ENCODE measurements at places on chromosomes 12 and 14. TPM values are rescaled to one million over a fixed set of nuclear protein-coding genes. Genes with fewer than 3 reads are reported as not detected.

GRCh38 chr14:64502887-64503433 is 678 bp downstream of the ZBTB25 start:
- peaks cover 31% of the 10 kb centered on the region for H3K4me1 ChIP-seq
- H3K4me3 ChIP-seq, result peak overlapping the region; percentile 87
- H3K27ac ChIP-seq, result peak overlapping the region; percentile 100
- peaks cover 4% of the 10 kb centered on the region for H3K36me3 ChIP-seq

DNA sequence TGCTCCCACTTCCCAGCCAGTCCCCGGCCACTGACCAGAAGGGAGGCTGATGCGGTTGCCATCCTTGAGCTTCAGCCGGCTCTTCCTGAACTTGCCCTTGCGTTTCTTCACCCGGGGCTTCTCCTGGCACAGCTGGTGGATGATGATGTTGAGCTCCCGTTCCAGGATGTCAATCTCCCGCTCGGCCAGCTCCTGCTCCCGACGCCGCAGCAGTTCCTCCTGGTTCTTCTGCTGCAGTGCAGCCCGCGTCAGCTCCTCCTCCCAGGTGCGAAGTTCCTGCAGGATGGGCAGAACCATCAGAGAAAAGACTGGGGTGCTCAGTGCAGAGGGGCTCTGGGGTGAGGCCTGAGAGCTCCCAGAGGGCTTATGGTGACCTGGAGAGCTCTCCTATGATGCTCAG is 67.0 kb downstream of the MAP3K9 start:
- no peak for DNase-seq
- H3K27me3 ChIP-seq, result no peaks in the 10 kb centered on the region
- H3K4me1 ChIP-seq, result no peaks in the 10 kb centered on the region
- H3K27ac ChIP-seq, result no peak overlapping the region
- no peaks in the 10 kb centered on the region for H3K36me3 ChIP-seq

DNA sequence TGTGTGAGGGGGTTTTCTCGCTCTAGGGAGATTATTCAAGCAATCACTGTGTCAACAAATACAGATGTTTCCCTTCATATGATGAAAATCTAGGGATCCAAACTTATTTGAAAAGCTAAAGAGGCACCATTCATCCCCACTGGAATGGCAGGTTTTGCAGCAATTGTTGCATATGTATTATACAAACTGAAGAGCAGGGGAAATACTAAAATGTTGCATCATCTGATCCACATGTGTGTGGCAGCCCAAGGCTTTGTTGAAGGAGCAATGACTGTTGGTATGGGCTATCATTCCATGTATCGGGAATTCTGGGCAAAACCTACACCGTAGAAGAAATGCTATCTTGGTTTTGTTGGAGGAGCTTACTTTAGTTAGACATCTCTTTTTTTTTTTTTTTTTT is 4.1 kb upstream of the PRPF40B start:
- H3K27me3 ChIP-seq, result no peaks in the 10 kb centered on the region
- no peak overlapping the region for H3K4me3 ChIP-seq
- H3K4me1 ChIP-seq, result peaks cover 25% of the 10 kb centered on the region
- no peaks in the 10 kb centered on the region for H3K36me3 ChIP-seq
- no peak overlapping the region for H3K27ac ChIP-seq

- no peaks in the 10 kb centered on the region for H3K4me1 ChIP-seq
- H3K4me3 ChIP-seq, result no peak overlapping the region
- H3K36me3 ChIP-seq, result no peaks in the 10 kb centered on the region
- DNase-seq, result no peak
- no peaks in the 10 kb centered on the region for H3K27me3 ChIP-seq
Observed at GRCh38 chr12:40208707-40209446, 15.9 kb upstream of the LRRK2 start.

SLC2A14 gene
- 0.09 TPM for total RNA-seq

DNA sequence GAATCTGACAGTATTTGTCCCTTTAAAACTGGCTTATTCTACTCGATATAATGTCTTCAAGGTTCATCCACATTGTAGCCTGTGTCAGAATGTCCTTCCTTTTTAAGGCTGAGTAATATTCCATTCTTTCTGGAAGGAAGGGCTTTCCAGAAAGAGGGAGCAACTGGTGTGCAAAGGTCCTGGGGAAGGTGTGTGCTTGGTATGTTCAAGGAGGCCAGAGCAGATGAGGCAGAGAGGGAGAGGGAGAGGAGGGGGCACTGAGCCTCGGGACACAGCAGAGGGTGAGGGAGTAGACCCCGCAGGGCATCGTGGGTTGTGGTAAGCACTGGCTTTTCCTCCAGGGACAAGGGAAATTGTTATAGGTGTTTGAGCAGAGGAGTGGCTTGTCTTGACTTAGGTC is 90.9 kb upstream of the NCOR2 start:
- no peak overlapping the region for H3K27ac ChIP-seq
- H3K4me3 ChIP-seq, result no peak overlapping the region
- DNase-seq, result no peak
- H3K27me3 ChIP-seq, result no peaks in the 10 kb centered on the region

MMP19 gene
- 2.3 TPM for total RNA-seq

DNA sequence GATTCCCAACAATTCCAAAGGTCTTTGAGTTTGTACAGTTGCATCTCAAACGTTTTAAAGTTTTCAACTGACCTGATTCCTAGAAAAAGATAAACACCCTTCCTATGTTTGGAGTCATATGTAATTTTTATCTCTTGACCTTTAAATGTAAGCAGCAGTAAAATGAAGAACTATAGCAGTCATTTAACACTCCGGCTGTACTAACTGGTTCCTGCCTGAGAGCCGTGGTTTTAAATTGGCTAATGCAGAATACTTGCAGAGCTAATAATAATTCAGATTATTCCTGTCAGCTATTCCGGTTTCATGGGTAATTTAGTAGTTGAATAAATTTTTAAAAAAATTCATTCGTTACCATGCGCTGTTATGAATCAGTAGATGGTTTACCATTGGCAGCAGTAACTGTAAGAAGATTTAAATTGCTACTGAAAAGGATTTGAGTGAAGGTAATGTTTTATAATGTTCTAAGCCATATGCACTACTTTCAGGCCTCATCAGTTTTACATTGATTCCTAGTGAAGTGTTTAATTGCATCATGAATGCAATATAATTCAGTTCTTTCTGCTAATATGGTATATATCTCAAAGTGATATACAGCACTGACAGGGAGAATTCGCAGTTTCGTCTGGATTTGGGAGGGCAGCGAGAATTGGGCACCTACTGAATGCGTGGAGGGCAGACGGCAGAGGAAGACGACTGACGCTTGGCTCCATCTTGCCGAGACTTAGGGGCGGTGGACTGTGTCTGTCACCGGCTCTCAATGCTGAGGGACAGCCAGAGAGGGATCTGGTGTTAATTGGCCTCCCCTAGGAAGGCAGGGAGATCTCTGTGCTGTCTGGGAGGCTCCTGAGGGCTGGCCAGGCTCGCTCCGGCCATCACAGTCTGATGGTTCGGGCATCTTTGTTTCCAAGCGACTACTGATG is 217.7 kb downstream of the PHETA1 start:
- H3K4me1 ChIP-seq, result peaks cover 4% of the 10 kb centered on the region
- no peak overlapping the region for H3K27ac ChIP-seq
- H3K27me3 ChIP-seq, result no peaks in the 10 kb centered on the region
- no peaks in the 10 kb centered on the region for H3K36me3 ChIP-seq

GRCh38 chr12:13387101-13387500 is 190.6 kb downstream of the EMP1 start:
- peaks cover 23% of the 10 kb centered on the region for H3K27me3 ChIP-seq
- DNase-seq, result no peak
- H3K4me3 ChIP-seq, result no peak overlapping the region

DNA sequence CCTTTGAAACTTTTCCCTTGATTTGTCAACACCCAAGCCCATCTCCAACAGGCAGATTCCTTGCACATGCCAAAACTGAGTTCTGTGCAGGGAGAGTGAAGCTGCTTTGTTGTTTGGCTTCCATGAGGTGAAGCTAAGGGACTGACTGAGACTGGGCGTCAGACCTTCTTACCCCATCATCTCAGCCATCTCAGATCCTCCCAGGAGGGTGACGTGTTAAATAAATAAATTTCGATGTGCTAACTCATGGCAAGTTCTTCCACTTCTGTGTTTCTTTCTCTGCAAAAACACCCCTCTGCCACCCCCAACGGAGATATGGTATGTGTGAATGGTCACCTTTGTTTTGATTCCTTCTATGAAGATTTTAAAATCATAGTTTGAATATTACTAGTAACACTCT is 17.8 kb downstream of the UTP20 start:
- H3K27ac ChIP-seq, result no peak overlapping the region
- no peaks in the 10 kb centered on the region for H3K27me3 ChIP-seq
- peaks cover 39% of the 10 kb centered on the region for H3K36me3 ChIP-seq
- DNase-seq, result no peak
- H3K4me3 ChIP-seq, result no peak overlapping the region

DNA sequence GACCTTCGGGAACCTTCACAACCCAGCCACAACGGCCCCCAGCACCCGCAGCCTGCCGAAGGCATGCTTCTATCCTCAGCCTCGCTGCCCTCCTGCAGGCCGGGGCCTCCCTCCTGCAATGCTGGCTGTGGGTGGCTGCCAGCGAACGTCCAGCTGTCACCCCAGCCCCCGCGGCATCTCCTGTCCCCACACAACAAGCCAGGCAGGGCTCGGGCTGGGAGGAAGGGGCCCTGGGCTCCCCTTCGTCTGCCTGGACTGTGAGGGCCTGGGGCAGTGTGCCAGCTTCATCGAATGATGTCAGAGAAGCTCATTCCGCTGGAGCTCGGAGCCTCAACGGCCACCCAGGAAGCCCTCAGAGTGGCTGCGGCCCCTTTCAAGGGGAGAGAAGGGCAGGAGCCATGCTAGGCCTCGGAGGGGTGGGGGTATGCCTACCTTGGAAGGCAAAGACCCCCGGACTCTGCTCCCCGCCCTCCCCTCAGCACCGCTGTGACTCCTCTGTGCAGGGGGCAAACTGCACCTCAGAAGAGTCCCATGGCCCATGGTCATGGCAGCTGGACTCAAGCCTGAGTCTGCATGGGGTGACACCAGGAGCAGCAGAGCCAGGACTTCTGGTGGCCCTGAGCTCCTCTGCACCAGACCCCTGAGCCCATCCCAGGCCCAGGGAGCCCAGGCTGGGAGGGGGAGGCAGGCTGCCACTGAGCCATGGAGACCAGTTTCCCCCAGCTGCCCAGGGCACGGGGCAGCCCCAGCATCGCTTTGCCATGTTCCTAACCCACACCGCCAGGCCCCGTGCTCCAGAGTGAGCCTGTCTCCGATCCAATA is 24.7 kb upstream of the C14orf180 start:
- no peak overlapping the region for H3K27ac ChIP-seq
- no peaks in the 10 kb centered on the region for H3K27me3 ChIP-seq
- H3K4me3 ChIP-seq, result no peak overlapping the region
- no peaks in the 10 kb centered on the region for H3K36me3 ChIP-seq
- no peak for DNase-seq

TAC3 gene
- 0.79 TPM for total RNA-seq

- H3K27ac ChIP-seq, result no peak overlapping the region
- no peak overlapping the region for H3K4me3 ChIP-seq
- no peaks in the 10 kb centered on the region for H3K36me3 ChIP-seq
- no peak for DNase-seq
- no peaks in the 10 kb centered on the region for H3K27me3 ChIP-seq
Observed at GRCh38 chr14:99516871-99517642, 35.8 kb downstream of the CCNK start.

A2M gene
- 2.0 TPM for total RNA-seq

AQP6 gene
- total RNA-seq, result not detected

- H3K36me3 ChIP-seq, result no peaks in the 10 kb centered on the region
- no peak overlapping the region for H3K27ac ChIP-seq
- DNase-seq, result no peak
- H3K4me3 ChIP-seq, result no peak overlapping the region
Observed at GRCh38 chr14:81122326-81122725, 98.4 kb downstream of the GTF2A1 start.

- H3K4me1 ChIP-seq, result peaks cover 42% of the 10 kb centered on the region
- DNase-seq, result peak; percentile 62
- peak overlapping the region; percentile 80 for H3K27ac ChIP-seq
- peak overlapping the region; percentile 85 for H3K4me3 ChIP-seq
- H3K27me3 ChIP-seq, result no peaks in the 10 kb centered on the region
Observed at GRCh38 chr14:72892103-72892878, 1.6 kb downstream of the DPF3 start.

DNA sequence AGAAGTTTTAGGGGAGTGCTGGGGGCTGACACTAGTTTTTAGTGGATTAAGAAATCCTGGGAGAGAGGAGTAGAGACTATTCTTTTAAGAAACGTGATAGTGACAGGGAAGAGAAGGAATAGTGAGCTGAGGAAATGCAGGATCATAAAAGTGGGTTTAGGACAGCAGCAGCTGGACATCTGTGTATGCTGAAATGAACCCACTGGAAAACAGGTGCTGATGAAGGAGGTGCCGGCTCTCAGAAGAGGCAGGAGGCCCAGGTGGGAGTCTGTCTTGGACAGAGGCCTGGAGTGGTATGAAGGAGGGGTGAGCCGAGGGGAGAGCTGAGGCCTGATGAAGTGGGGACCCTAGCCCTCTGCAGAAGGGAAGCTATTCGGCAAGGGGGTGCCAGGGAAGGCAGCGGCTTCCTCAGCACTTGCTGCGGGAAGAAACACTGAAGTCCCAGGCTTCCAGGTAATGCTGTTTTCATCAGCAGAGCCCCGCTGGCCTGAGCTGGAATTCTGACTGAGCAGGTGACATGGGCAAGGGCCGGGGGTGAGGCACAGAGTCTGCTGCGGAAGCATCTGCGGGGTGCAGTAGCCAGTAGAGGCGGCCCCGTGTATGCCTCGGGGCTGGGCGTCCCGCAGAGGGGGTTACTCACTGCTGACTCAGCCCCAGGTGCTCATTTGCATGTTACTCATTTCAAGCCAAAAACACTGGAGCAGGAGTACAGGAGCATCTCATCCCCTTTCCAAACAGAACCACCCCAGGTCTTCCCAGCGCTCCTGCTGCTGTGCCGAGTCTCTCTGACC is 89.7 kb downstream of the TMCC3 start:
- H3K4me3 ChIP-seq, result no peak overlapping the region
- no peaks in the 10 kb centered on the region for H3K4me1 ChIP-seq

INSM2 gene
- total RNA-seq, result not detected

- H3K27me3 ChIP-seq, result peaks cover 11% of the 10 kb centered on the region
- no peaks in the 10 kb centered on the region for H3K4me1 ChIP-seq
- no peak overlapping the region for H3K4me3 ChIP-seq
- H3K27ac ChIP-seq, result no peak overlapping the region
Observed at GRCh38 chr12:67026487-67027246, 242.5 kb upstream of the CAND1 start.

CLEC6A gene
- not detected for total RNA-seq

GRCh38 chr14:95713596-95714371 is at the start of gene TCL1A:
Gene TCL1A (minus strand): TSS chr14:95714125. CDS start chr14:95714066, 59 bp downstream.
- H3K36me3 ChIP-seq, result no peaks in the 10 kb centered on the region
- peaks cover 3% of the 10 kb centered on the region for H3K27me3 ChIP-seq
- H3K27ac ChIP-seq, result no peak within 1 kb of the TSS

- no peak for DNase-seq
- peak overlapping the region; percentile 100 for H3K27ac ChIP-seq
Observed at GRCh38 chr12:49058366-49059044, 2.1 kb downstream of the KMT2D start.

GRCh38 chr12:18250313-18250916 is 10.9 kb upstream of the PIK3C2G start:
- H3K27me3 ChIP-seq, result no peaks in the 10 kb centered on the region
- peaks cover 2% of the 10 kb centered on the region for H3K4me1 ChIP-seq
- no peaks in the 10 kb centered on the region for H3K36me3 ChIP-seq

GRCh38 chr12:54253240-54253639 is 26.7 kb downstream of the CBX5 start:
- H3K27me3 ChIP-seq, result no peaks in the 10 kb centered on the region
- H3K4me3 ChIP-seq, result no peak overlapping the region
- peaks cover 26% of the 10 kb centered on the region for H3K4me1 ChIP-seq
- H3K27ac ChIP-seq, result no peak overlapping the region
- peaks cover 81% of the 10 kb centered on the region for H3K36me3 ChIP-seq
- no peak for DNase-seq

All from A673 (cell line).